ENCODE measurements at places on chromosomes 1 and 21.

- H3K27ac ChIP-seq, result no peak overlapping the region
- H3K4me3 ChIP-seq, result no peak overlapping the region
- H3K27me3 ChIP-seq, result no peaks in the 10 kb centered on the region
- no peak for DNase-seq
- no peaks in the 10 kb centered on the region for H3K36me3 ChIP-seq
- peaks cover 4% of the 10 kb centered on the region for H3K4me1 ChIP-seq
These were observed 25.0 kb upstream of the POU3F1 start for GRCh38 chr1:38071312-38072256.

- DNase-seq, result no peak
- H3K4me1 ChIP-seq, result no peaks in the 10 kb centered on the region
These were observed 232.4 kb downstream of the SEC16B start for GRCh38 chr1:177737456-177737855.

DNA sequence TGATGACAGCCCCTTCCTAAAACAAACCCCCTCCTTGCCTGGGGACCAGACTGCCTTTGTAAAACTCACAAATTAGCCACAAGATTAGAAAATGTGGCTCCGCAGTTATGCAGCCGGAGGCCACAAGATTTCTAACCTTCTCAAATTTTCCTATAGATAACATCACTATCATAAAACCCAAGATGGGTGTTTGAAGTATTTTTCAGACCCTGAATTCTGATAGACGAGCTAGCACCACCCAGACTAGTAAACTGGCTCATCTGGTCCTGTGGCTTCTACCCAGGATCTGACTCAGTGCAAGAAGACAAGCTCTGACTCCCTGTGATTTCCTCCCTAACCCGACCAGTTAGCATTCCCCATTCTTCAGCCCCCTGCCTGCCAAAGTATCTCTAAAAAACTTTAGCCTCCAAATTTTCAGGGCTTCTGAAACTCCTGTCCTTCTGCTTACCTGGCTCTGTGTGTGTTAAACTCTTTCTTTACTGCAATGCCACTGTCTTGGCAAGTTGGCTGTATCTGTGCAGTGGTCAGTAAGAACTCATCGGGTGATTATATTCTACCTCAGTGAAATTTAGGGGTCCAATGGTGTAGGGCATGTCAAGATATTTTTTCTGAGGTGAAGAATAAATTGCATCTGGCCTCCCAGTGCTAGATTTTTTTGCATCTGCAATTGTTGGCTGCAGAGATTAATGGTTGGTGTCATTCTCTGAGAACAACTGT, 102.1 kb downstream of the S1PR1 start:
- H3K36me3 ChIP-seq, result no peaks in the 10 kb centered on the region
- DNase-seq, result no peak
- no peak overlapping the region for H3K4me3 ChIP-seq
- no peak overlapping the region for H3K27ac ChIP-seq
- no peaks in the 10 kb centered on the region for H3K4me1 ChIP-seq

DNA sequence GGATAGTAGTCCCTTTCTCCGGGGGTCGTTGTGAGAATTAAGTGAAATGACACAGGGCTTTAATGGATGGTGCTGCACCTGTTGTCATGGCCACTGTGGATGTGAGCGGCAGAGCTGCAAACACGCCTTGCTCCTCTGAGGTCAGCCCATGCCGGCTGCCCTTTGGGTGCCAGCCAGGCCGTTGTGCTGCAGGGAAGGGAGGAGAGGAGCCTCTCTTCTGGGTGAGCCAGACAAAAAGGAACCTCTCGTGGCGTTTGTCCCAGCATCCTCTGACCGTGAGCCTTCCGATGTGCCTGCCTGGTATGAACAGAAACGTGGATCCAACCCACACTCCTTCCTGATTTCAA, 383.0 kb upstream of the VAMP3 start:
- H3K27me3 ChIP-seq, result no peaks in the 10 kb centered on the region
- DNase-seq, result no peak
- no peak overlapping the region for H3K4me3 ChIP-seq
- peaks cover 4% of the 10 kb centered on the region for H3K4me1 ChIP-seq
- H3K36me3 ChIP-seq, result no peaks in the 10 kb centered on the region

All from H1 (cell line).